ENCODE measurements at places on chromosomes 4 and X.

- no peak for DNase-seq
Measured at GRCh38 chr4:41079881-41080560, 134.3 kb downstream of the APBB2 start.

DNA sequence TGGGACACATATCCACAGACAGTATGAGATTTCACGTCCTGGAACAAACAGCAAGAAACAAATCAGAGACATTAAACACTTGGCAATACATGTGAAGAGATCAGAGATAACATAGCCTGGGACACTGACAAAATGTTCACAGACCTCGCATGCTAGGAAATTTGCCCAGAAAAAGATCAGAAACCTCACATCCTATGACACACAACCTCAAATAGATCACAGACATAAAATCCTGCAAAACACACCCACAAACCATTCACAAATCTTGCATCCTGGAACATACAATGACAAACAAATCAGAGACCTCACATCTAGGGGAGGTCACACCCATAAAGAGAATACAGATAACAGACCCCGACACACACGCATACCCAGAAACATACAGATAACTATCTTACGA is 18.0 kb downstream of the SUV39H1 start:
- no peak for DNase-seq

- no peak for DNase-seq
Measured at GRCh38 chrX:47420265-47420664, 49.9 kb downstream of the ZNF157 start.

DNA sequence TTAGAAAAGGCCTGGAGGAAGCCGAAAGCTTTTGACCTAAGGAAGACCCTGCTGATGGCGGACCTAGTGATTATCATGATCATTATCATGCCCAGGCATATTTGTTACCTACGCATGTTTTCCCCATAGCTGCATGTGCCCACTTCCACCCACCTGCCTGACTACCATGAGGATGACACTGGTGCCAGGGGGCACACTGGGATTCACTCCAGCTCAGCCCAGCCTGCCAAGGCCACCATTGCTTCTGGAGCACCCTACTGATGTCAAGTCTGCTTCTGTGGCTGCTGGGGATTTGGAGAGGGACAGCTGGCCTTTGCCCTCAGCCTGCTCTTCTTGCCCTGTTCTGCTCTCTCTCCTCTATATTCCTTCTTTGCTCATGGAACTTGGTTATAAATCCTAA is 124.7 kb upstream of the NALF2 start:
- DNase-seq: no peak

DNA sequence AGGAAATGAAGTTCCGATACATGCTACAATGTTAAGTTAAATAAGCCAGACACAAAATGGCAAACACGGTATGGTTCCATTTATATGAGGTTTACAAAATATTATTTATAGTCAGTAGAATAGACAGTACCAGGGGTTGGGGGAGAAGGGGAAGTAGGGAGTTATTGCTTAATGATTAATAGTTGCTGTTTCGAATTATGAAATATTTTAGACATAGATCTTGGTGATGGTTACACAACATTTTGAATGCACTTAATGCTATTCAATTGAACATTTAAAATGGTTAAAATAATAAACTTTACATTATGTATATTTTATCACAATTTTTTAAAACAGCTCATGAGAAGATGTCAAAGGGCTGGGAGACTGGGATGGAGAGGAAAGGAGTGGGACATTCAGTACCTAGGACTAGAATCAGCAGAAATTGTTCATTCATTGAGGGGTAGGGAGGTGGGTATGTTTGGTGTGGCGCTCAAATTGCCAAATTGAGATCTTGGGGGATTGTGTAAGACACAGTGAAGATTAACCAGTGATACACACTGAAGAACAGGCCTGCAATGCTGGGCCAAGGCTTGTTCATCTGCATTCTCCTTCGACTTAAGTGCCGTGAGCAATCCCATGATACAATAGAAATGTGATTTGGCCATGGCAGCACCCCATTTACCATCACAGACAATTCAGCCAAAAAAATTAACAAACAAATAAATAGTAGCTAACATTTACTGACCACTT is 165.6 kb upstream of the GALNT7 start:
- no peak for DNase-seq

- DNase-seq: no peak
Measured at GRCh38 chr4:140277576-140277975, 95.9 kb upstream of the SCOC start.

DNA sequence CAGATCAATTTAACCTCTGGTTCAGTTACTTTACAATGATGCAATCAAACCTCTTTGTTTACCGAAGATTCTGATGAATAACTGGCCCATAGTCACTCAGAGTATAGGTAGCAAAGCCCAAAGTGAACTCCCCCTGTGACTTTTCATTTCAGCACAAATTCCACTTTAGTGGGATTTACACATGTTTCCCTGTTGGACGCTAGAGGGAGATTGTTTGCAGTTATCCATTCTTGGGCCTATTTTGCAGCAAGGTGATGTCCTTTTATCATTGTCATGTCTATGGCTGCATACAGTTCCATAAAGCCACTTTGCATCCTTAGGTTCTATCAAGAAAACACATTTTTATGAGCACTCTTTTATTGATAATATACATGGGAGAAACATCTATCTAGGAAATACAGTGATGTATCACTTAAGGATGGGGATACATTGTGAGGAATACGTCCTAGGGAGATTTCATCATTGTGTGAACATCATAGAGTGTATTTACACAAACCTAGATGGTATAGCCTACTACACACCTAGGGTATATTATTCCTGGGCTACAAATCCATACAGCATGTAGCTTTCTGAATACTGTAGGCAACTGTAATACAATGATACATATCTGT is 14.5 kb upstream of the DKK2 start:
- no peak for DNase-seq

DNA sequence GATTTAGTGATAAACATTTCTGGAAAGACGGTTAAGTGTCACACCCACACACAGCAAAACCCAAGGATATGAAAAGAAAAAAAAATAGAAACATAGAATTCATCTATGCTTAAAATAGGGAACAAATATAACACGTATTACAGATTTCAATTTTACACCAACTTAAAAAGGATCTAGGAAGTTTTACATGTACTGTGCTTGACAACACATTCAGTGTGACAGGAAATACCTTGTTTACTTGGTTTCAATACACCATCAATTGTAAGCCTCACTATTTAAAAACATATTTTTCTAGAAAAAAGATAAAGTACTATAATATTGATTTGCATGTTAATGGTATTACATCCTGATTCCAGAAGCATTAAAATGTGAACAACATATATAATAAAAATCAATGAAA is 77.0 kb upstream of the SPRY1 start:
- no peak for DNase-seq

- DNase-seq: no peak
Measured at GRCh38 chr4:15837591-15837990, 59.5 kb downstream of the CD38 start.

DNA sequence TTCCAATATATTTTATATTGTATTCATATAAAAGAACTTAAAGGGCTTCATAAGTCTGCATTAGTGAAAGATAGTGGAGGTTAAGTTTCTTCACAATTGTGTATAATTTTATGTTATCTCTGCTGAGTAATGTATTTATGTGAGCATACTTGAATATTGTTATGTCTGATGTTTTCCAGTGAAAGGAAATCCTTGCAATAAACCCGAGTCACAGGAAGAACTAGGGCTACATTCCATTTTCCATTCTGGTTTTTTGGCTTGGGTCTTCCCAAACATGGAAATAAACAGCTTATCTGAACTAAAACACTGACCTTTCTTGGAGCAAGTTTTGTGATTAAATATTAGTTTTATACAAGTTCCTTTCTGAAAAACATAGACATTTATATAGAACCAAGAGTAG is 231.3 kb upstream of the GPRIN3 start:
- no peak for DNase-seq

DNA sequence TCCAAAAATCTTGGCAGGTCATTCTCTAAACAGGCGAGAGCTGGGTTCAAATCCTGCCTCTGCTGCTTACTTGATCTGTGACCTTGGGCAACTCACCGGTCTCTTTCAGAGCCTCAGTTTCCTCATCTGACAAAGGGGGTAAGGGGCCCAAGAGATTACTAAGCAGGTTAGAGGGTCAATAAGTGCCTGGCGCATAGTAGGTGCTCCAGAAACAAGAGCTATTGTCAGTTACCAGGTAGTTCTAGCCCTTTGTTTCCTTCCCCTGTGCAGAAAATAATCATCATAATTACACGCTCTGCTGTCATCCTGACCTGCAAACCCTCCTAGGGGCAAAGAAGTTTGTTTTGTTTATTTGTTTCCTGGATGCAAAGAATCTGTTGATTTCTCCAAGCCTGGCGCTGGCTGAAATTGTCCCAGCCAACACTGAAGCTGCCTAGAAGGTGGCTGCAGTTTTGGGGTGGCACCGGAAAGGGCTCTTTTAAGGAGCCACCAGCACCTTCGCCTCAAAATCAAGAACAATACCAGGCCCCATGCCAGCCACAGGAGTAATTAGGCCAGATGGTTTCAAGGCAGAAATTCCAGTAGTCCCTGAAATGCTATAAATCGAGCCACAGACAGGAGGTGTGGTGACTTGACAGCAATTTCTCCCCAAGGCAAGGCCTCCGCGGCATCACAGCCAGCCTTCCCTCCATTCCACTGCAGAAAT is 10.2 kb upstream of the KIAA0232 start:
- DNase-seq: no peak

GRCh38 chrX:44878780-44879179 is 5.8 kb downstream of the KDM6A start:
- DNase-seq: no peak

- DNase-seq: peak; percentile 50
Measured at GRCh38 chr4:176451443-176451842, 131.7 kb downstream of the SPCS3 start.

DNA sequence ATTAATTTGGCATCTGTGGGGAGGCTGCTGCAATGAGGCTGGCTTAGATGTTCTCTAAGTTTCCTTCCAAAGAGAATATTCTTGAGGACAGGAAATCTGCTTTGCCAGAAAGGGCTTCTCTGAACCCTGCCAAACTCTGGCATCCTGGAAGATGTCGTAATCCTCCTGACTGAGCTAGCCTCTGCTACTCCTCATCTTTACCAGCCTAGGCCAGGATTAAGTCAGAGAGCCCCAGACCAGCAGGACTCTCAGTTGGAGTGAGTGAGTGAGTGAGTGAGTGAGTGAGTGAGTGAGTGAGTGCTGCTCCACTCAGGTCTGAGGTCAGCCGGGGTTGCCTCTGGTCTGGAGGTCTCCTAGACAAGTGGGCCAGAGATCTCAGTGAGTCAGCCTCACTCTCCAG is 104.9 kb upstream of the SOD3 start:
- DNase-seq: no peak

DNA sequence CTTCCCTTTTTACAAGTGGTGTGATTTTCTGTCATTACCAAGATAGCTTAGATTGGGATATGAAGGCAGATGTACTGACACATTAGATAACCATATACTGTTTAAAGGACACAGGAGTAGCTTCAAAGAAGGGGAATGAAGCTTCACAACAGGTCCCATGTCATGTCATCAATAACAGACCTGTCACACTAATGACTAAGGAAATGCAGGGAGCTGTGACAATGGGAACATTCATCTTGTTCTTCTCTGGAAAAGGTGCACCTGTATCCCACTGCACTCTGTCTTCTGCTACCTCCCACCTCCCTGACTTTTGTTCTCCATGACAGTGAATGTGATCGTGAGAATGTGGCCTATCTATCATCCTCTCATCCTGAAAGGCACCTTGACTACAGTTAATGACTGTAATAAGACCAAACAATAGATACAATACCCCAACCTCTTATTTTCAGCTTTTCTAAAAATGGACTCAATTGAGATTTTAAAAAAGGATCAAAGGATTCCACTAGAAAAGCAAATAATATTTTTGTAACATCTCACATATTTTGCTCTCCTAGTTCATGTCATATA is 472.5 kb downstream of the STPG2 start:
- no peak for DNase-seq

- no peak for DNase-seq
Measured at GRCh38 chr4:76969941-76970529, 20.5 kb downstream of the SEPTIN11 start.

DNA sequence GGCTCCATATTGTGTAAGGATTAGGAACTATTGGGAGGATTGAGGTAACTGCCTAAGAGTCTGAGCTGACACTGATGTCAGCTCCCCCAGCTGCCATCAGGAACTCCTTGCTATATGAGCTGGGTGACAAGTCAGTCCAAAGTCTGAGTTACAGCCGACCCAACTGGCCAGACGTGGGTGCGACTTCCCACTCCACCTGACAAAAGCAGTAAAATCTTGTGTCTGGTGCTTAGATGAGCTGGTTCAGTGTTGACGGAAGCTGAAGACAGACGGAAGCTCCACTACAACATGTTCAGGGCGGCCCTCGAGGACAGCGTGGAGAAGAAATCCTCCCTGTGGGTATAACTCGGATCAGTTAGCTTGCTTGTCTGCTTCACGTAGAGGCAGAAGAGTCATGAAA is 22.8 kb upstream of the NAT8L start:
- DNase-seq: no peak

GRCh38 chr4:170088716-170089115 is 1.0 kb downstream of the AADAT start:
- DNase-seq: no peak

DNA sequence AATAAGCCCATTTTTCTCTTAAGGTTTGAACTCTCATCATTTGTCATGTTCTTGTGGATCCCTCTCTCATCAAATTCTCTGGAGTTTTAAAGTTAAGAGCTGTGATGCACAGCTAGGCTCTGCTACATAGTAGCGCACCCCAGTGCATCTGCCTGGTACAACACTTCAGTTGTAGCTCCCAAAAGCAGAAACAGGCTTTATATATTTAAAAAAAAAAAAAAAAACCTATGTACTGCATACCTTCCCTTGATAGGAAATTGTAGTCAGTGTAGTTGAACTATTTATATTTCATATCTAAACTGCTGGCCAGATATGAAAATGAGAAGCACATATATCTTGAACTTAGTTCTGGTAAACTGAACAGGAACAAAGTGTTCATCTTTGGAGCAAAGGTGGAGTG is 131.4 kb downstream of the KLHL13 start:
- DNase-seq: no peak

DNA sequence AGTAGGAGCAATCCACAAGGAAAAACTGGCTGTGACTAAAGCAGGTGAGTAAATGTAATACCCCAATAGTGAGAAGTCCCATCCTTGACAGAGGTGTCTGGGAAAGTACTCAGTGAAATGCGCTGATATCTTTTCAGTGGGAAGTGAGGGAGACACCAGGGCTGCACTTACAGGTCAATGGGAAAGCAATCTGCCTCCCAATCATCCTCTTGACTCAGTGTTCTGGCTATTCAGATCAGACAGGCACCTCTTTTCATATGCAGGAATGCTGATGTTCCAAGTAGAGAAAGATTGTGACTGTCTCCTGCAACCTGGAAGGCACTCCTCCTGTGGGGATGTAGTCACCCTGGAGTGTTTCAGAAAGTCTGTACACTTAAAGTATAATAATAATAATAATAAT is 39.9 kb upstream of the SPIN2A start:
- DNase-seq: no peak

- DNase-seq: no peak
Measured at GRCh38 chr4:31237233-31237632, 517.1 kb downstream of the PCDH7 start.

DNA sequence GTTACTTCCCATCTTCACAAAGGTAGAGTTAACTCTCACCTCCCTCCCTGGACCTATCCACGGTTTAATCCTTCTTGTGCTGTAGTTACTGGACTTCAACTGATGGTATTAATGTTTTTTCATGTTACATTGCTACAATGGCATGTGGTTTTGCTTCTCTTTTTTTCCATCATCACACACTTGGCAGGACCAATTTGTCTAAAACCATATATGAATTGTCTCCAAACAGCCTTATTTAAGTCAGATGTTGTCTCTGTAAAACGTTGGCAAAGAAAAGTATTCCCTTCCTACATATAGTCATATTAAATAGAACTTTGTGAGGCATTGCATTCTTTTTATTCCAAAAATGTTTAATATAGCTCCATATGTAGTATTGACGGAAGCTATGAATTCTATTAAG is 15.5 kb downstream of the PRRG1 start:
- no peak for DNase-seq

Measured in dorsolateral prefrontal cortex (tissue), 122 donors.